GM10248 (cell line): ENCODE measurements at places on chromosomes 3 and 15.

DNA sequence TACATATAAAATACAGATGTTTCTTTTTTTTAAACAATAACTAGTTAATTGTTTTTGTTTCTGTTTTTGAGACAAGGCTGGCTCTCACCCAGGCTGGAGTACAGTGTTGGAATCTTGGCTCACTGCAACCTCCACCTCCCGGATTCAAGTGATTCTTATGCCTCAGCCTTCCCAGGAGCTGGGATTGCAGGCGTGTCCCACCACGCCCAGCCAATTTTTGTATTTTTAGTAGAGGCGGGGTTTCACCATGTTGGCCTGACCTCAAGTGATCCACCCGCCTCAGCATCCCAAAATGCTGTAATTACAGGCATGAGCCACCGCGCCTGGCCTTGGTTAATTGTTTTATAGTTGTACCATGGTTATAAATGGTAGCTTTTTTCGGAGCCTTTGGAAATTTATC lies 72.3 kb downstream of the PIAS1 start:
- DNase-seq = no peak

GRCh38 chr15:82809308-82810060 lies at the start of gene WHAMM:
Gene WHAMM, plus strand, starts transcription at chr15:82809628. Its CDS starts 99 bp downstream, at chr15:82809727.
- peak; percentile 93 for DNase-seq

- DNase-seq = no peak
Observed at GRCh38 chr3:133792171-133792763, 13.3 kb upstream of the SRPRB start.

DNA sequence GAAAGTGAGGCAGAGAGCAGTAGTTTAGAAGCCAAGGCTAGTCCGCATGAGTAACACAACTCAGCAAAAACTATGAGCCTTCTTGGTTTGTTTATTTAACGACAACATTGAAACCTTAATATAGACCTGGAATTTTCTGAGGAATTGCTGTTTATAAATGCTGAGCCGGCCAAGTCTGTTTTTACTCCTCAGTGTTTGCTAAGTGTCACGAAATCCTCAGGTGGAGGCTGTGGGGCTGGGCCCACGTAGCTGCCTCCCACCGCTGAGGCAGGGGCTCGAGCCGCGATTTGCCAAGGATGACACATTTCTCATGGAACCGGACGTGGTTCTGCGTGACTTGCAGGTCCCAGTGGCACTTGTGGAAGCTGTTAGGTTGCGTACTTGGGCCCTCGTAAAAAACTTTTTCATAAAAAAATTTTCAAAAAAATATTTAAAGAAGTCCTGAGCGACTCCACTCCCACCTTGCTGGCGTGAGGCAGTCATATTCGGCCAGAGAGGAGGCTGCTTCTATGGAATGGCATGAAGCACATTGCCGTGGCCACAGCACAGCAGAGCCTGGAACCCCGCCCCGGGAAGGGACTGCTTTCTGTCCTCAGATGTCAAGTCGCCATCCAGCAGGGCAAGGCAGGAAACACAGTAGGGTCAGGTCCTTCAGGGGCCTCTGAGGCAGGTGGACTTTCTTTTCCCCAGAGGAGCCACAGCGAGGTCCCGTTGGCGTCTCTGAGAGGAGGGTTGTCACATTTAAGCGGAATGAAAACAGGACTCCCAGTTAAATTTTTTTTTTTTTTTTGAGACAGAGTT lies 64.8 kb upstream of the PCSK6 start:
- no peak for DNase-seq

DNA sequence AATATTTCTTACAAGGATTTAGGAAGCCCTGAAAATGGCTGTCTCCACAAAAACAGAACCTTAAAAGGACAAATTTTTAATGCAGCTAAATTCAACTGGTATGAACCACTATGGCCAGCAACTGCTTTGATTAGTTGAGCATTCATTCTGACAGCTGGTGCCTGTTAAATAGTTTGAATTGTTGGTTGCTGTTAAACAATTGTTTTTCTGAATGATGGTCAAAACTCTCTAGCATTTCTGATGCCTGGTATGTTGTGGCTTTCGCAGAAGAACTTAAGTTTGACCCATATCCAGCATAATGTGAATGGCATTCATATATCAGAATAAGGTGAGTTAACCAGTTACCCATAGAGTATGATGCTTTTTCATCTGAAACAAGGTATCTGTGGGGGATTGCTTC lies 138.4 kb downstream of the MEIS2 start:
- no peak for DNase-seq

GRCh38 chr3:98536456-98537017 lies 4.8 kb downstream of the GPR15 start:
- DNase-seq = peak; percentile 49

GRCh38 chr3:186519021-186519658 lies 25.0 kb downstream of the CRYGS start:
- DNase-seq = no peak

DNA sequence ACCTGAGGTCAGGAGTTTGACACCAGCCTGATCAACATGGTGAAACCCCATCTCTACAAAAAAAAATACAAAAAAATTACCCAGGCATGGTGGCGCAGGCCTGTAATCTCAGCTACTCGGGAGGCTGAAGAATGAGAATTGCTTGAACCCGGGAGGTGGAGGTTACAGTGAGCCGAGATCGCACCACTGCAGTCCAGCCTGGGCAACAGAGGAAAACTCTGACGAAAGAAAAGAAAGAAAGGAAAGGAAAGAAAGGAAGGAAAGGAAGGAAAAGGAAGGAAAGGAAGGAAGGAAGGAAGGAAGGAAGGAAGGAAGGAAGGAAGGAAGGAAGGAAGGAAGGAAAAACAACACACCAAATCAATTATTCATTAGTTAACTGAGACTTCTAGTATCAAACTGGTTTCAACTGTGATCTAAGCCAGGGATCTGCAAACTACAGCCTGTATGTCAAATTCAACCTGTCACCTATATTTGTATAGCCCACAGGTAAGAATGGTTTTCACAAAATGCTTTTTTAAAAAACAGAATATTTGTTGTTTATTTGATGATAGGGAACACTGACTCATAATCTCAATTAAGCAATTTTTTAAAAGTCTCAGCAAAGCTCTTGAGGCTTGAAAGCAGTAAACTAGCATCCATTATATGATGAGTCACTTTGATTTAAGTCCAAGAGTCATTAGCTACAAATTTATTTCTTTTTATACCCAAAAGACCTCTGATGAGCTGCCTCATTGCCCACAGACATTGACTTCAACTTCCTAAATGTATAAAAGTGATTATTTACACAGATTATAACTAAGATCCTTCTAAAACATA lies 127.6 kb downstream of the TBL1XR1 start:
- DNase-seq = no peak

- DNase-seq = no peak
Observed at GRCh38 chr3:99760031-99760430, 57.6 kb upstream of the CMSS1 start.

- no peak for DNase-seq
Observed at GRCh38 chr3:103169289-103169688, 734.5 kb downstream of the ZPLD1 start.

GRCh38 chr3:127546970-127547733 lies 43.4 kb downstream of the TPRA1 start:
- DNase-seq = no peak

- DNase-seq = no peak
Observed at GRCh38 chr3:185722881-185723280, 102.0 kb downstream of the IGF2BP2 start.

- no peak for DNase-seq
Observed at GRCh38 chr15:89487791-89488190, 8.6 kb downstream of the RHCG start.

DNA sequence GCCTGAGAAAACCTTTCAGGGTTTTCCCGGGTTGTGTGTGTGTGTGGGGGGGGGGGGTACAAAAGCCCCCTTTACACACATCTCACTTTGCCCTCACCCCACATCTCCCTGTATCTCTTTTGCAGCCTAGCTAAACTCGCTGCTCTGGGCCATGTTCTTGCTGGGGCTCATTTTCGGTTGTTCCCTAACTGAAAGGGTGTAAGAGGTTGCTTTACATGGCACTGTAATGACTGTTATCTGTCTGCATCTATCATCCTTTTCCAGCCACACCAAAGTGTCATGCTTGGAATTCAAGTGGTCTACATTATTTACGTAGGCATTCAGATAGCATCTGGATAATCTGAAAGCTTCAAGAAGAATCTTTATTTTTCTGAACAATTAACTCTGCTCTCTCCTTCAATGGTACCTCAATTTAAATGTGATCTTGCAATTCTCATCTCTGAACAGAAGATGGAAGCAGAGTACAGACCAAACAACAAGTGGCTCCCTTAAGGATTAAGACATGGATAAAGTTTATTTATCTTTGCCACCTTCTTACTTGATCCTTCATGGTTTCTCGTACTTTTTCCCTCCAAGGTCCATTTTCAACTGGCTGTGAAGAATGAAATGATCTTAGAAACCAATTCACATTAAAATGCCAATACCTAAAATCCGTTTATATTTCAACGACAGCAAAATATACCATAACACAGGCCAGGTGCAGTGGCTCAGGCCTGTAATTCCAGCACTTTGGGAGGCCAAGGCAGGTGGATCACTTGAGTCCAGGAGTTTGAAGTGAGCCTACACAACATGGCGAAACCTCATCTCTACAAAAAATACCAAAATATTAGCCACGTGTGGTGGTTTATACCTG lies 34.9 kb downstream of the DCLK3 start:
- peak; percentile 41 for DNase-seq
